ENCODE measurements at places on chromosomes 1 and 21.

DNA sequence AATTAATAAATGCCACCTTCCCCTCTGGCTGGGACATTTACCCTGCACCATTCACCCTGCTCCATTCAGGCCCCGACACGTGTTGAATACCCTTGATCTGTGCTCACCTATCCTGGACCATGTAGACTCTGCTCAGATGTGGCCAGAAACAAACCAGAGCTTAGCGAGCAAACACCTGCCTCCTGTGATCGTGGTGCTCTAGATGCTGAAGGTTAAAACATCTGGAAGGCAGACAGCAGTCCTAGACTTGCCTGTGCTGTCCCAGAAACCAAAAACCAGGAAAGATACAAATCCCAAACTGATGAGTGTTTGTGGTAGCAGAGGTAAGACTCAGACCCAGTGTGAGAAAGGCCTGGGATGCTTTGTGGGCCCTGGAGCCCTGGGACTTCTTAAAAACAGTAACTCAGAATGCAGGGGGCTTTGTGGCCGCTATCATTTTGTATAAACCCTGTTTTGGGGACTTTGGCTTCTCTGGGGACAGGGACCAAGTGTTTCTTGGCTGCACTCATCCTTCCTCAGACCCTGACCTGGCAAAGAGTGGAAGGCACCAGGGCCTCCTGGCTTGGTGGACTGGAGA lies 99.6 kb downstream of the DMRTB1 start:
- DNase-seq, result no peak

DNA sequence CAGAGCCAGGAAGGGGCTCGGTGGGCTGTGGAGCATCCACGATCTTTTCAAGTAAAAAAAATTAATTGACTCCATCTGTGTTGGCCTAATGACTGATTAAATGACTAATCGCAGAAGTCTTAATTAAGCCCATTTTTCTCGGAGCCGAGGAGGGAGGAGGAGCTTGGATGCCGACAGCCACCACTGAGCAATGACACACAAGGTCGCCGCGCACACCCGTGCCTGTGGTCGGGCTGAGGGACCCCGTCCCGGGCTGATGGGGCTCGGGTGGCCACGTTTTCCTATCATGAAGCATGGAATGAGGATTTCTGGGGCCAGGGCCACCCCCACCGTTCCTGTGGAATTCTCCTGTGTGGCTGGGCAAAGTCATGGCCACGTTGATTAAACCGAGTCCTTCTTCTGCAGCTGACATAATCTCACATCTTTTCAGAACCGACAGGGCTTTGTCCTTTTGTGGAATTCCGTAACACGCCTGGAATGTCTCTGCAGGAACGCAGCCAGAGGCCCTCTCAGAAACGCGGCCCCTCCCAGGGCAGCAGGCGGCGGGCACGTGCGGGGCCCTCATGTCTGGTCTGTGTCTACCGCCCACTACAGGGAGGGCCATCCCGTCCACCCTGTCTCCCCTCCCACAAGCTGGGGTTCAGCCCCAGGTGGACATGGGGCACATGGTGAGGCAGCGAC lies 60.7 kb downstream of the MORN1 start:
- DNase-seq, result no peak

- DNase-seq, result no peak
Measured at GRCh38 chr1:7117399-7118281, 332.4 kb downstream of the CAMTA1 start.

DNA sequence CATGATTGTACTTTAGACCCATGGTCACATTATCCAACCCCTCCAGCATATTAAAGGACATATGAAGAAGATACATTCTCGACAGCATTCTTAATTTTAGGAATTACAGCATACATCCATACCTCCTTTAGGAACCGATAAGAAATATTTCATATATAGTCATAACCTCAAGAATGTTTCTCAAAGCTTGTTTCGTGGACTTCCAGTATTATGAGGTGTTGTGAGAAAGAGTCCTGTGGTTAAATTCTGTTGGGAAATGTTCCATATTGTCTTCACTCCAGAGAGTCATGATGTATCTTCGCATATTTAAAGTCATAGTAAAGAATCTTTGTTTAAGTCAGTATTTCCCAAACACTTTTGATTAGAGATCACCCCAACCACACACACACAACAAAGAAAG lies 321.0 kb upstream of the SNX7 start:
- DNase-seq, result no peak

All from bone marrow (tissue), 2 donors.